Suppressor macrophage treated with lipopolysaccharide for 1 hour (primary cell): ENCODE measurements at places on chromosomes 5 and 9.
A peak's percentile ranks its signal among the peaks of the same experiment; 100 is the strongest.

DNA sequence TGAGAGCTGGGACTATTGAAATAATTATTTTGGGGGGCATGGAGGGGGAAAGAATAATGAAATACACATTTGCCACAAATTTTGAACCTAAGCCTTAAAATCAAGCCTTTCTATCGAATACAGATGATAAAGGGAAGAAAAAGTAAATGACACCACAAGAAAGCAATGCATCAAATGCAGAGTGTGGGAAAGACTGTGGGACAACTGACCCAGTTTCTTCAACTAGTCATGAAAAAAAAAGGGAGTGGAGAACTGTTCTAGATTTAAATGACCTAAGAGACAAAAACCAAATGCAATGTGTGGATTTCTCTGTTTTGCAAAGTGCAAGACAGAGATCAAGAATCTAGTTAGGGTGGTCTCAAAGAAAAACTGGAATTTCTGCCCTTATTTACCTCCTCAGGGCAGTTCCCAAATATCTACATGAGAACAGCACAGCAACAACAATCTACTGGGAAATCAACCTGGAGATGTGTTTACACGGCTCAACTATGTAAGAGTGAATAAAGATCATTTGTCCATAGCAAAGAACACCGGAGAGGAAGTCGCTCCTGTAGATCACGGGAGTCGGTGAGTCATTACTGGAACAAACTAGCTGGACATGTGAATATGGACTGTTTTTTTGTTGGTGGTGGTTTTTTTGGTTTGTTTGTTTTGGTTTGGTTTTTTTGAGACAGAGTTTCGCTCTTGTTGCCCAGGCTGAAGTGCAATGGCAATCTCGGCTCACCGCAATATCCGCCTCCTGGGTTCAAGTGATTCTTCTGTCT is 145.9 kb downstream of the DROSHA start:
- no peak for DNase-seq

- DNase-seq, result no peak
Observed at GRCh38 chr9:93024986-93025630, 33.4 kb upstream of the SUSD3 start.

GRCh38 chr5:54705994-54706653 is 188.6 kb downstream of the SNX18 start:
- DNase-seq, result peak; percentile 31

DNA sequence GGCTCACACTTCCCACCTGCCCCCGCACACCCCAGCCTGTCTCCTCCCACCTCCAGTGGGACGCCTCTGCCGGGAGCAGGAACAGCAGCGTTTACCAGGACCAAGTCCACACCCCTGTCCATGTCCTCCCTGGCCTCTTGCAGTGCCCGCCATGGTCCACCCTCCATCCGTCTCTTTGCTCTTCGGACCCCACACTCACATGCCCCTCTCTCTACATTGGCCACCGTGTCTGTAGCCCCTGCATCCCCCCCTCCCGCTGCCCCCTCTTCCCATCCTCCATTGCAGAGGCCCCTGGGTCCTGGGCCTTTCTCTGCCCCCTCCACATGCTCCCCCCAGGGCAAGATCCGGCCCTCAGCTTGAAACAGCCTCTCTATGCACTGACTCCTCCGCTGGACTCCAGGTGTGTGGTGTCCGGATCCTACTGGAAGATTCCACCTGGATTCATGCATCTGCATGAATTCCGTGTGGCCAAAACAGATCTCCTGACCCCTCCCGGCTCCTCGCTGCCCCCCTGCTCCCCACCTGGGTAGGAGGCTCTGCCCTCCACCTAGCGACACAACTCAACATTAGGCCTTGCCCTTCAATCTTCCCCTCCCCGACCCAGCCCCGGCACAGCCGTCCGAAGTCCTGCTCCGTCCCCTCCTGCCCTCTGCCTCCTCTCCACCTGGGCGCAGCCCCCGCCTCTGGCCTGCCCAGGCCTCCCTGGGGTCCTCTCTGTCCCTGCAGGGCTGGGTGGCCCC is 168.5 kb downstream of the OLFM1 start:
- DNase-seq, result no peak

DNA sequence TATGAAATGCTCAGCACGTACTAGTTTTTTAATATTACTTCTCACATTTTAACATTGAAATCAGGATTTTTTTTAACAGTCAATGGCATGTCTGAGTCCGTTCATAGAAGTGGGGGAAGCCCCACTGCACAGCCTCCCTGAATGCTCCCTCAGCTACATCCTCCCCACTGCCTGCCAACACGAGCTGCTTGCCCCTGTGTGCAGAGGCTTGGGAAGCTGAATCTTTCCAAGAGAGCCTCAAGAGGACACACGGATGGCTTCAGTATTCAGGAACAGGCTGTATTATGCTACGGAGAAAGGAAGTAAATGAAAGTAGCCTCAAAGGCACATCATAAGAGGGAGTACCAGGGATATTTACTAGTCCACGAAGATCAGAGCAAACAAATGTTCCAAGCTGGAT is 248.7 kb downstream of the SPOCK1 start:
- no peak for DNase-seq

DNA sequence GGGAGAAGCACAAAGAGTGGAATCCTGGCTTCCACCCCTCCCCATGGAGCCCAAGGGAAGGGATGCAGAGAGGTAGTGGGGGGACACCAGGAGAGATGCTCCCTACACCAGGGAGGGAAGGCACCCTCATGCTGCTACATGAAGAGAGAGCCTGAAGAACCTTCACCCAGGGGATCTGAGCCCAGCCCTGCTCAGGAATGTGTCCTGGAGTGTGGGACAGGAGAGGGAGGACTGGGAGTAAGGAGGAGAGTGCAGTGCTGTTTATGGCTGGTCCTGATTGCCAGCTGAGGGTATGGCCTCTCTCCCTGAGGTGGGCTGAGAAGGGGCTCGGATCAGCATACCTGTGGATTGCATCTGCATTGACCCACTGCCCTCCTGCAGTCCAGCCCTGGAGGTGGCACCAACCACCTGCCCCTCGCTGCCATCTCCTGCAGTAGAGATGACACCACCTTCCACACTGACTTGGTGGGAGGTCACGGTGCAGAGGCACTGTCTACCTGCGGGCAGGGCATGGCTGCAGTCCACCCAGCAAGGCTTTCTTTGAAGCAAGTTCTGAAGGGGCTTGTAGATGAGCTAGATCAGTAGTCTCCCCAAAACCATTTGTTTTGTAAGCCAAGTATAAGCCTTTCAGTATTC is 114.9 kb upstream of the SLC25A48 start:
- no peak for DNase-seq

GRCh38 chr9:79694208-79694607 is 122.4 kb downstream of the TLE4 start:
- no peak for DNase-seq

- DNase-seq, result no peak
Observed at GRCh38 chr5:179264053-179264782, 81.0 kb downstream of the ADAMTS2 start.

DNA sequence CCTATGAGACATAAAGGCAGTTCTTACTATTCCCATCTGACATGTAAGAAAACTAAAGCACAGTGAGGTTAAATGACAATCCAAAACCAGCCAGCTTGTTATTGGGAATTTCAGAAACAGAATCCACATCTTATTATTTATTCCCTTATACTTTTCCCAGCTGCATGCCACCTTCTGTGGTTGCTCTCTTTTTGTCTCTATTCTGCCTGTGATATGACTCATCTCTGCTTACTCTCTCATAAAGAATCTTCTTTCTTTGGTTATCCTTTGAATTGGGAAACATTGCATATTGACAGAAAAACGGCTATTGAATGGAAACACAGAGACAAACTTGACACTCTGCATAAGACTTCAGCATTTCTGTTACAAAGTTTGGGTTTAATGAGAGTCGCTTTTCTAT is 183.2 kb downstream of the TLR4 start:
- DNase-seq, result no peak

GRCh38 chr9:133702798-133703590 is 35.2 kb downstream of the SARDH start:
- DNase-seq, result no peak

DNA sequence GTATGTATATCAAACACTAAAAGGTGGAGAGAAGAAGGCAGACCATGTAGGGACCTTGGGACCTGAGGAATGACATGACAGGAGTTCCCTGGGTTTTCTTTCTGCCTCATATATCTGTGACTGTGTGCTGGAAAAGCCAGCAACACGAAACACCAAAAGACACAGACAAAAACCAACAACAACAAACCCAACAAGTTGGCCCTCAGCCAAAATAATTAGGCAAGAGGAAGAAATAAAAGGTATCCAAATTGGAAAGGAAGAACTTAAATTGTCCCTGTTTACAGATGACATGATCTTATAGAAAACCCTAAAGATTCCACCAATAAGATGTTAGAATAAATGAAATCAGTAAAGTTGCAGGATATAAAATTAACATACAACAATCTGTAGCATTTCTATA is 21.7 kb downstream of the ABO start:
- no peak for DNase-seq

- DNase-seq, result no peak
Observed at GRCh38 chr5:37776826-37777225, 63.0 kb downstream of the GDNF start.

DNA sequence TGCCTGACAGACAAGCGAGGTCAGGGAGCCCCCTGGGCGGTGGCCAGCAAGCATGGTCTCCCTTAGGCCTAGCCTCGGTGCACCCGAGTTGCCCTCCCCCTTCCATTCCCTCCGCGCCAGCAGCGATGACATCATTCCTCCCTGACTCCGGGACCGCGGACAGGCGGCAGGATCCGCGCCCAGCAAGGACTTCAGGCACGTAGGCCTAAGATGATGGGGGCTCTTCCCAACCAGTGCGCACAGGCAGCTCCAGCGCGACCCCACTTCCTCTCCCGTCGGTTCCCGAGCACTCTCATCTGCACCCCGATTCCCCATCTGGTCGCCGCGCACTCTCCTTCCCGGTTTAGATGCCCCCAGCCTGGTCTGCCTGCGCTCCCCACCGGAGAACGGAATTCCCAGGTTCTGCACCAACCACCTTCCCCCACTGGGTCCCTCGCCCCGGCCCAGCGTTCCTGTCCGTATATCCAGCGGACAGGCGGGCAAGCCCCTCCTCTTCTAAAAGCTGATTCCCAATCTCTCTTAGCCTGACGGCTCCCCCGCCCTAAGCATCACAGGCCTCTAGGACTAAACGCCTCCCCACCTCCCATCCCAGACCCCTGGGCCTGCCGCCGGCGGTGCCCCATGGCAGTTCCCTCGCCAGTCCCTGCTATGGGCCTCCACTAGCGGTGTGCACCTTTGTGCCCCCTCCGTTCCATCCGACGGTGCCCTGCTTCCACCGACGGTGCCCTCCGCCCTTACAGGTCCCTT is 931 bp downstream of the FAM219A start:
- DNase-seq, result no peak

GRCh38 chr5:153584126-153584959 is 93.9 kb downstream of the GRIA1 start:
- no peak for DNase-seq

DNA sequence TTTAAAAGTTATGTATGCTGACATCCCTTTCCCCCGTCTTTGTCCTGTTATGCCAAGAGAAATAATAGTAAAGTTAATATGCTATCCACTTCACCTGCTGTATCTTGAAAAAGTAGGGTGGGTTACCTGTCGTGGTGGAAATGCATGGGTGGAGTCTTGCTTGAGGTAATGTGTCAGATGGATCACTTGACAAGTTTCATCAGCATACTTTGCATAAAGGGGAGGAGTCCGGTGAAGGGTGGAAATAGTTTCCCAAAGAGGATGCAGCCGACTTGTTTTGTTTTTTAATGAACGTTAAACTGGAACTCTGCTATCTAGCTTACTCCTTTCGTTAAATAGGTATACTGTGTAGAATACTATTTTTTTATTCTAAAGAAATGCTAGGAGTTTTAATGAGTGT is 9.0 kb upstream of the DMRT3 start:
- DNase-seq, result no peak

DNA sequence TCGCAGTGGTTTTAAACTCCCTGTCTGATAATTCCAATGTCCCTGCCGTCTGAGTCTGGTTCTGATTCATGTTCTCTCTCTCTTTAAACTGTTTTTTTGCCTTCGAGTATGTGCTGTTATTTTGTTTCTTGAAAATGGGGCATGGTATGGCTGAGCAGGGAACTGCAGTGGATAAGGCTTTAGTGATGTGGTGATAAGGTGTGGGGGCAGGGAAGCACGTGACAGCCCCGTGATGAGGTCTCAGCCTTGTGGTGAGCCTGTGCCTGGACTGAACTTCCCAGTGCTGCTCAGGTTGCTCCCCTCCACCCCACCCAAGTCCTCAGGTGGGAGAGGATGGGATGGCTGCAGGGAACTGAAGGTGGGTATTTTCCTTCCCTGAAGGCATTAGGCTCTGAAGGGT is 5.5 kb upstream of the ZNF354B start:
- DNase-seq, result no peak

DNA sequence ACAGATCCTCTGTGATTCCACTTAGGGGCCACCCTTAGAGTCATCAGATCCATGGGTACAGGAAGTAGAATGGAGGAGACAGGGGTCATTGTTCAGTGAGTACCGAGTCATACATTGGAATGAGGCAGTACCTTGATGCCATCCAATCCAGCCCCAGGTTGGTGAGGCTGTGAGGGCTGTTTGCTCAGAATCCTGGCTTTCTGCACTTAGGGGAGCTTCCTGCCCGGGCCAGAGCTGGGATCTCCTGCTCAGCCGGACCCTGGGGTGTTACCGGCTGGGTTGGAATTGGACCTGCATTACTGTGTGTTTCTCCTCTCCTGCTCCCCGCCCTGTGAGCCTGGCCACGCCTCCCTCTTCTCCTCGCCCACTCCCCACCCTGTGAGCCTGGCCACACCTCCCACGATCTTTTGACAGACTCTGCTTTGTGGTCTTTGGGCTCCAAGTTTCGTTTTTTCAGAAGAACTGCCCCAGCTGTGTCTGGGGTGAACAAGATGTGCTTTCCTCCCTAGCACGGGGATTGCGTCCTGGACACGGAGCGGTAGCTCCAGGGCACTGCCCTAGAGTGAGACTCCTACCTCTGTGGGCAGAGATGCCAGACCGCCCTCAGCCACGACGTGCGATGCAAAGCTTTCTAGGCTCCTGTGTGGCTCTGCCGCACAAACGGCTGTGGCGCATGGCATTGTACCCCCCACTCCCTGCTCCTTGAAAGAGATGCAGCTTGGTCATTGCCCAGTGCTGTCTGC is 15.4 kb downstream of the TRAF2 start:
- peak; percentile 52 for DNase-seq

DNA sequence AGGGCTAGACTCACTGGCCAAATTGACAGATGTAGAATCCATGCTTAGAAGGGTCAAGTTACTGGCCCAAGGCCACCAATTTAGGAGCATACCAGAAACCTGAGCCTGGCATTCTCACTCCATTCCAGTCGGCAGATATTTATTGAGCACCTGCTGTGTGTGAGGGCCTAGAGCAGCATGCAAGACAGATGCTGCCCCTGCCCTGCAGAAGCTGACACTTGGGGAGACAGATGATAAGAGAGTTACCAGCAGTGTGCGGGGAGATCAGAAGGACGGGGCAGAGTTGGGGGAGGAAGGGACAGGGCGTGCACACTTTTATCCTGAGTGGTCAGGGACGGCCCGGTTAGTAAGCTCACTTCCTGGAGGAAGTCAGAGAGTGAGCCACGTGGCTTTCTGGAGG is 111.5 kb upstream of the RAPGEF1 start:
- no peak for DNase-seq

GRCh38 chr5:150438873-150439546 is 10.5 kb downstream of the RPS14 start:
- peak; percentile 54 for DNase-seq

GRCh38 chr5:10853154-10853553 is 92.1 kb upstream of the DAP start:
- DNase-seq, result peak; percentile 49
